ENCODE measurements at places on chromosomes 12 and 14.

DNA sequence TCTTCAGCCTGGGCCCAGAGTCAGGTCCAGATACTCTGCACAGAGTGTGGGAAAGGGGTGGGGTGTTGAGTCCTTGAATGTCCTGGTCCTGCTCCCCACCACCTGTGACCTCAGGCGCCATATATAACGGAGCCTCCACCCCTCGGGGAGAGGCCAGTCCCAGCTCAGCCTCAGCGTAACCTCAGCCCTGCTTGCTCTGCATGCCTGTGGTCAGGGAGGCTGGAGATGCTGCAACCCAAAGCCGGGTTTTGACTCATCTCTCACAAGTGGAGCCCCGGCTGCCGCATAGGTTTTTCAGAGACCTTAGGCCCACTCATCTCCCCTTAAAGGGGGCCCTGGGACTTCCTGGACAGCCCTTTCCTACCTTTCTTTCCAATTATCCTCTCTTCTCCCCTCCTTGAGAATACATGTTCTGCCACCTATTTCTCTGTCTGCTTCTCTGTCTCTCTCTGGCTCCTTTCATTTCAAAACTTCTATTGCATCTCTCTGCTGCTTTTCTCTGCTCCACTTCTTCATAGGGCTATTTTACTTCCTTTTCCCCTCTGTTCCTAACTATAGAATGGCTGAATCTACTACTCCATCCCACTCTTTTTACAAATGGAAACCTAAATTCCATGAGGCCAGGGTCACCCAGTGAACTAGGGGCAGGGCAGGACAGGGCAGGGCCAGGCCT lies 1.2 kb downstream of the ITGB7 start:
- DNase-seq = peak; percentile 83

DNA sequence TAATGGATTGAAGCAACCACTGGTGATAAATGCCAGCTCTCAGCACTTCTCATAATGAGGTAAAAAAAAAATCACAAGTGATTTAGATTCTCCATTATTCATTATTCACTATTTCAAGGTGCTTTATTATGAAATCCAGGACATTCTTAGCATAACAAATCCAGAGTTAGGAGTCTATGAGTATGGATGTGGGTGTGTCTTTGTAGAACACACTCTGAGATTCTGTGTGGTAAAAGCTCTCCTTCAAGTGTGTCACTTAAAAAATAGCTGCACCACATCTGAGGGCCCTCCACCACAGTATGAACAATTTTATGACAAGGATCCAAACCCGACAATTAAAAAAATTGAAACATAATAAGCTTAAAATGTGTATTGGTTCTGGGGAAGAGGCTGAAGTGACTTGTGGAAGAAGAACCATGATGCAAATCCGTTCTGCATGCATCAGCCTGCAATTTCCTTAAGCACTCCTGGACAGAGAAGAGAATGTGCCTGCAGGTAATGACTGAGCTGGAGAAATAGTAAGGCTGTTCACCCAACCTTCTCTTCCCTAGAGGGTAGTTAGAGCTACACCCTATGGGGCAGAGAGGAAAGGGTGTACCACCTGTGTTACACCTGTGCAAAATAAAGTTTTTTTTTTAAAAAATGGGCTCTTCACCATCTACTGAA lies 488.5 kb upstream of the MGAT4C start:
- no peak for DNase-seq

GRCh38 chr12:105164068-105164467 lies 56.5 kb downstream of the WASHC4 start:
- DNase-seq = no peak

DNA sequence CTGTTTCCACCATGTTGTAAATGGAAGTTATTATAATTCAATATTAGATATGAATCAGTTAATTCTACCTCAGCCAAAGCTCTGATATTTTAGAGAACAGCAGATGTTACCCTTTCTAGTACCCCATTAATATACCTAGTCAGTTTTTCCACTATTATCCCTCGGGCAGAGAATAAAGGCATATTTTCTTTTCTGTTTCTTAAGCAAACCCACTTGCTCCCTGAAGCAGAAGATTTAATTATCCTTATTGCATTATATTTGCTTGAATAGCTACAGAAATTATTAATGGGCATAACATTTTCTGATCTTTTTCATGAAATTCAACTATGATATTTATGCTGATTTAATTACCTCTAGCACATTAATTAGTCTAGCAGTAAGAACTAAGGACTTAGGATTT lies 832.9 kb upstream of the FBXO33 start:
- DNase-seq = no peak

DNA sequence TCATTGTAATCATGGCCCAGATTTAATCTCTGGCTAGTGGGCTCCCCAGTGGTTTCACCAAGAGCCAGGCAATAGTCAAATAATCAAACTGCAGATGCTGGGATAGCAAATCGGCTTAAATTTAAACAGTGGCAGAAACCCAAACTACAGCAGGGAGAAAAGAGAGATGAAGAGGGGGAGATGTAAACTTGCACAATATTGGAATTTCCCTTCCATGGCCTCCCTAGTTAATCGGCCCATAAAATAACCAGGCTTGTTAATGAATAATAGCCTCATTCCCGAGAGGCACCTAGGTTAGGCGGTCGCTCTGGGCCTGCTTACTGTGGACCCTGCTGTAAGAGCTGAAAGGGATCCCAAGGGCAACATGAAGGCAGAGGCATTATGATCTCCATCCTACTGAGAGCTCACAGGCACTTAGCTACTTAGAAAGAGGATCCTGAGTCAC lies 116.2 kb downstream of the NUAK1 start:
- DNase-seq = no peak

GRCh38 chr12:109153821-109154441 lies 37.5 kb downstream of the ACACB start:
- DNase-seq = no peak

GRCh38 chr12:71684081-71684480 lies 1.8 kb upstream of the TMEM19 start:
- no peak for DNase-seq

DNA sequence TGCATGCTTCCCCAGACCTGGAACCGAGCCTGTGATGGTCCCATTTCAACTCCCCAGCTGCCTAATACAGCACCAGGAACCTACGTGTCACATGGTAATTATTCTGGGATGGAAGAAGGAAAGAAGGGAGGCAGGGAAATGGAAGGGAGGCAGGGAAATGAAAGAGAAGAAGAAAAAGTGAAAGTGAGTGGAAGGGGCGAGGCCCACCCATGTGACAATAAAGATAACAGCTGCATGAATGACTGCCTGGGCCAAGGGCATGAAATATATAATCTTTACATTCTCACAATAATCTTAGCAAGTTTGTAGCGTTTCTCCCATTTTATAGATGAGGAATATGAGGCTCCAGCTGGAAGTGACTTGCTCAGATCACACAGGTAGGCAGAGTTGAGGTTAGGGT lies 245.0 kb upstream of the PWP1 start:
- DNase-seq = no peak

DNA sequence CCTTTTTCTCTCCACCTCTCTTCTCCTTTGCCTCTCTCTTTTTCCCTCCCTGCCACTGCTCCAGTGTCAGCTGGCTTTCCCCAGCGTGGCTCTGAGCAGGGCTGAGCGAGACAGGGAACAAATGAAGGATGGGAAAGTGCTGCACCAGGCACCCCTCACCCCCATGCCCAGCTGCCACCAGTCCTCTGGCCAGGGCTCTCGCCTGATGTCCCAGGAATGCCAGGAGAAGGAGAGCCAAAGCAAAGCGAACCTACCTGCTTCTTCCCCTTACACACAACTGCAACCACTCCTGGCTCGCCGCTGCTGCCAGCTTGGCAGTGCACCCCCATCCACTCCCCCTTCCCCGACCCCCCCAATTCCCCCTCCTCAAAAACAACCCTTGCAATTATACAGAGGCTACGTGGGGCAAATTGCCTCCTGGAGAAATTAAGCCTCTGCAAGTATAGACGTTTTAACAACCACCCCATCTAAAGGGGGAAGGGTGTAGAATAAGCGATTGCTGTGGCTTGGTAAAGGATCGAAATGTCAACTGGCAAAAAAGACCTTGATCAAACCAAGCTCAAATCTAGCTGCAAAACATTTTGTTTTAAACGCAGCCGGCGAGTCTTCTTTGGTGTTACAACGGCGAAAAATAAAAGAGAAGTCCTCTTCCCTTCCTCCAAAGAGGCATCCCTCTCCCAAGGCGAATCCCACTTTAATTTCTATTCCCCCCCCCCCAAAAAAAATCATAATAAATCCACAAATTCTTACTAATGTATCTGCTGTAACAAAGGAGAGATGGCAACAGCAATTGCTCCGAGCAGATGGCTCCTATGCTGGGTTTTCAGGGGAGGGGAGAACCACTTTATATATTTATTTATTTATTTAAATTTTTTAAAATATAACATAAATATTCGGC lies 2.9 kb downstream of the BCL11B start:
- DNase-seq = no peak

DNA sequence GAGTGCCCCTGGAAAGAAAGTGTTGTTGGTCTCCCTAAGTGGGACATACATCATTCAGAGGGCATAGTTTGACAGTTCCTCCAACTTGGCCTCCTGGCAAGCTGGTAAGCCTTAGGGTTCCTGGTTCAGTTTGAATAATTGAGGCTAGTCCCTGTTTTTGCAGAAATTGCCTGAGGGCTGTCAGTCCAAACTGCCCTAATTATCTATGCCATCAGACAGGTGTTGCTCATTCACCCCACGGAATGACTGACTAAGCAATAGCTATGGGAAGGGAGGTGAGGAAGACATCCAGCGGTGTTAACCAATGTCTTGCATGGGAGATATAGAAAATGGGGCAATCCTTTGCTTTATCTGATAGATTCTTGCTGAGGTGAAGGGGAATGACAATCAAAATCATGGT lies 37.6 kb downstream of the SPTSSA start:
- no peak for DNase-seq

GRCh38 chr14:99424306-99424877 lies 56.3 kb downstream of the SETD3 start:
- DNase-seq = no peak

DNA sequence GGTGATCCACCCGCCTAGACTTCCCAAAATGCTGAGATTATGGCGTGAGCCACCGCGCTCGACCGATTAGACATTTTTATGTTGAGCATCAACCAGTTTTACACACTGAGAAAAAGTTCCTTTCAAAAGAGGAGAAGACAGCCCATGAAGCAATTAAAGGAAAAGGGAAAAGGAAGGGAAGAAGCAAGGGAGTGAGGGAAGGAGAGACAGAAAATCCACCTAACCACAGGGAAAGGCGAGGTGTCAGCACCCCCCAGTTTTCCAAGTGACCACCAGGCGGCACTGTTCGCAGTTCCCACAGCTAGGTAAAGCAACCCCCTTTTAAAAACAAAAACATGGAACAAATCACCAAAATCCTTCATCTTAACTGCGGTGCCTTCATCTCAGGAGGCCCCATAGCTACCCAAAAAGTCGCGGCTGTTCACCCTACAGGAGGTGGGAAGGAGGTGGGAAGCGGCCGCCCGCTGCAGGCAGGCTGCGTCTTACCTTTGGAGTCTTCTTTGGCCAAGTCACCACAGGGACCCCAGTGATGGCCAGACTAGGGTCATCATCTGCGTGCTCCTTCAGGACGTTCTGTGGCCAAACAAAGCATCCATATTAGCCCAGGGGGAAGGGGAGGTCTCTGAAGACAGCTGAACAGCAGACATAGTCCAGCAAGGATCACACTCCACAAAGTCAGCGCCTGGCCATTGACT lies 86.6 kb downstream of the KDM2B start:
- peak; percentile 67 for DNase-seq

DNA sequence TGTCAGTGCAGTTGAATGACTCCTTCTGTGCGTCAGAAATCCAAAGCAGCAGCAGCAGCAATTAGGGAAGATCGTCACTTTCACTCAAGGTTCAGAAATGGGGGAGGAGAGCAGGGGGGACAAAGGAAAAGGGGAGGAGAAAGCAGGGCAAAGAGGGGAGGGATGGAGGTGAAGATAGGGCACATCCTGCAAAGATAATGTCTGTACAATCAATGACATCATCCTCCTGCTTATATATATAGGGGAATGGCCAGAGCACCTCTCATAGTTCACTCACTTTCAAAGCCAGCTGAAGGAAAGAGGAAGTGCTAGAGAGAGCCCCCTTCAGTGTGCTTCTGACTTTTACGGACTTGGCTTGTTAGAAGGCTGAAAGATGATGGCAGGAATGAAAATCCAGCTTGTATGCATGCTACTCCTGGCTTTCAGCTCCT lies at the start of gene NTS:
Gene NTS (plus strand): TSS at position 265 of the 431 bp plus-strand sequence. CDS start 109 bp downstream, at position 374.
- DNase-seq = no peak

GRCh38 chr12:14910090-14910915 lies 24.6 kb upstream of the MGP start:
- no peak for DNase-seq

Data from GM10248 (cell line).